ENCODE measurements at places on chromosomes 6 and 20.

DNA sequence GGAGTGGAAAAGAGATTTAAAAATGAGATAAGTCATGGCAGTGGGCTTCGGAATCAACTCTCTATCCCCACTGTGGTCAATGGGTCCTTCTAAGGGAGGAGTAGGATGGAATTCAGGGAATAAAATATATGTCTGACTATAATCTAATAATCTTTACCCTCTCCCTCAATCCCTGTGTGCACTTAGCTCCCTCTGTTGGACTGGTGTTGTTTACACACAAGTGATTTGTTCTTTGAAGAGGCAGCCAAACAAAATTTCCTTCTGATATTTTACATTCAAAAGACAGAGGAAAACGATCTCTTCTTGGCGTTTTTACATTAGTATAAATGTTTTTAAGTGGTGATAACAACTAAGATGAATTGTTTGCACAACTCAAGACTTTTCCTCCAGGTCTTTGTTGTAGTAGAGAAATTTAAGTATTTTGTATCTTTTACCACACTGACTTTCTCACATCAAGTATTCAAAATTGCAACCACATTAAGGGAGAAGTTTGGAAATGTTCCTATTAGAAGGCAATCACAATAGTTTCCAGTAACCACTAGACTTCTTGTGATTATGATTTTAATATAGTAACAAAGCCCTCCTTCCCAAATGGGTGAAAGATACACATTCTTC is 317.8 kb downstream of the CENPW start:
- peak; percentile 64 for DNase-seq

DNA sequence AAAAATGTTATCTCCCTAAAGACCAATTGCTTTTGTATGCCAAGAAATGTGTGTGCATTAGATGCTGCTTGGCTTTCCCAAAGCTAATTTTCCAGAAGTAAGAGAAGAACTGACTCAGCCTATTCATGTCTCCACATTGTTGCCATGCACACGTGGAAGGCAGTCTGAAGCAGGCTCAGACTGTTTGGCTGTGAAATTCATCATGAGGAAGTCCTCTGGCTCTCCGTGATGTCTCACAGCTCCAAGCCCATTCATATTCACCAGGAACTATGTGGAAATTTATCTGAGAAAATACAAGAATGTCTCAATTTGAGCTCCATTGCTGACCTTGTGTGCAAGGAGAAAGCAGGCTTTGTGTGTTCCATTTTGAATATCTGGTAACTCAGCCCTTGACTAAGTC is 1022.2 kb upstream of the GJE1 start:
- no peak for DNase-seq

DNA sequence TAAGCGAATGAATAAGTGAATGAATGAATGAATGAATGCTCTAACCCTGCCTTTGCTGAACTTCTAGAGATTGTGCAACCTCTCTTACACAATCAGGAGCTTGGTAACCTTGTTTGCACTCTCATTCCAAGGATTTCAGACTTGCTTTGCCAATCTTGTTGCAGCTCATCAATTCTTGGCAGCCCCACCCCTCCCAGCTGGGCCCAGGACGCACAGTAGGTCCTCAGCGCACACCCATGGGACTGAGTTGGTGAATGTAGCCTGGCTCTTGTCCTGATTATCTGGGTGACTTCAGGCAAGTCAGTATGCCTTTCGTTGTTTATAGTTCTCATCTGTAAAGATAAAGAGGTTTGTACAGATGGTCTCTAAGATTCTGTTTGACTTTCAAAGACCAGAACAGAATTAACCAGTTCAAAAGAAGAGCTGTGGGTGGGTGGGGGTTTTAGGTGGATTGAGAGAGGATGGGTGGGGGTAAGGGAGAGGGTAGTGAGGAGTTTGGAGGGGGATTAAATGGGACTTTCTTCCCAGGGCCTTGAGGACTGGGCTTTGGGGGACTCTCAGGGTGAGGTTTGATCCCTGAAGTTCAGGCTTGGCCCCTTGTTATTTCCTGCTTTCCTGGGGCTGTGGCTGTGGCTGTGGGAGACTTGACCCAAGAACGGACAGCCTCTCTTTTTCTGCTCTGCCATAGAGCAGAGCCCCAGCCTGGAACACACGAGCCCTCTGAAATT is 33.2 kb downstream of the VEGFA start:
- DNase-seq, result no peak

DNA sequence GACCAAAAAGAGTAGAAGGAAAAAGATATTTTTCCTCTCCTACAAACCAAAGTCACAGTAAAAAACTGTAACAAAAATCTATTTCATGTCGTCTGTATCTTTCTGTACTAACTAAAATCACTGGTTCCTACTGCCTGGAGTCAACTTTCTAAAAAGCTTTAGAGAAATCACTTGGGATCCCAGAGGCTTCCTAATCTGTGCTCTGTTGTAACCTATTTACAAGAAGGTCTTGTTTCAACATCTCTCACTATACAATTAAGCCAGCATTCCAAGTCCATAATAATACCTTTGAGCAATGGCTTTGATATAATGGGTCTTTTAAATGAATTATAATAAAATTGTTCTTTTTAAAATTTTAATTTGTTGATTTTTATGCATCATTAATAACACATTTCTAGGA is 20.4 kb downstream of the RAB23 start:
- no peak for DNase-seq

- DNase-seq, result no peak
Measured at GRCh38 chr6:72863131-72863530, 241.3 kb downstream of the KCNQ5 start.

DNA sequence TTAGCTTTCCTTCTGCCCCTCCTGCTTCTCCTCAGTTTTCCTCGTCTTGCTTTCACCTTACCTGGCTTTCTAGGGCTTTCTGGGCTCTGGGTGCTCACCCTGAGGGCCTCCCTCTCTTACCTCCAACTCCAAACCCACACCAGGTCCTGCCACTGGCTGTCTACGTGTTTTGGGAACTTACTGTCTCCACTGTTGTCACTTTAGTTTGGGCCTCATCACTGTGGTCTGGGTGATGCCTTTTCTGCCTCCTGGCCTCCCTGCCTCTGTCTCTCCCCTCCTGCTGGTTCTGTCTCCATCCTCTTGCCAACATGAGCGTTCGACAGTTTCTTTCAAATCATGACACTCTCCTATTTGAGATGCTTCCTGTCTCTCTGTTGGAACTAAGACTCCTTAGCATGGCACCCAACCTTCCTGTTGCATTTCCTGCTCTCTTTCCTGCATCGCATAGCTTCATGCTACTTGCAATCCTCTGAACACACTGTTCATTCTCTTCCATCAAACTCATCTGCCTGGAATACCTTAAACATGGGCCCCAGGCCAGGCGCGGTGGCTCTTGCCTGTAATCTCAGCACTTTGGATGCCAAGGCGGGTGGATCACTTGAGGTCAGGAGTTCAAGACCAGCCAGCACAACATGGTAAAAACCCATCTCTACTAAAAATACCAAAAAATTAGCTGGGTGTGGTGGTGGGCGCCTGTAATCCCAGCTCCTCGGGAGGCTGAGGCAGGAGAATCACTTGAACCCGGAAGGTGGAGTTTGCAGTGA is 5.5 kb downstream of the CD40 start:
- no peak for DNase-seq

- DNase-seq, result no peak
Measured at GRCh38 chr20:29427201-29428060, 1830.0 kb upstream of the DEFB115 start.

All from RKO (cell line).